ENCODE measurements at places on chromosomes 7 and 10.

DNA sequence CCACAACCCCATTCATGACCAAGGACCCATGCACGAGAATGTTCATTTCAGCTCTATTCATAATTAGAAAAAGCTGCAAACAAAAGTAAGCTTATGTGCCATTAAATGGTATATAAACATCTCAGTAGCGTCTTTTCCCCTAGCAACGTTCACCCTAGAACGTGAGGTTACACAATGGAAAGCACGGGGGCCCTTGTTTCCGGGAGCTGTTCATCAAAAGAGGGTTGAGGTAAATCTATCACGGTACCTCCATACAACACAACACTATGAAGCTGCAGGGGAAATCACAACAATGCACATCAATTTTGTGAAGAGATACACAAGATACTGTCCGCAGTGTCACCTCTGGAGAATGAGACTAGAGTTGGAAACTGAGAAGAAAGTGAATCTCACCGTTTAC lies 80.9 kb upstream of the DDC start:
- DNase-seq = peak; percentile 2

DNA sequence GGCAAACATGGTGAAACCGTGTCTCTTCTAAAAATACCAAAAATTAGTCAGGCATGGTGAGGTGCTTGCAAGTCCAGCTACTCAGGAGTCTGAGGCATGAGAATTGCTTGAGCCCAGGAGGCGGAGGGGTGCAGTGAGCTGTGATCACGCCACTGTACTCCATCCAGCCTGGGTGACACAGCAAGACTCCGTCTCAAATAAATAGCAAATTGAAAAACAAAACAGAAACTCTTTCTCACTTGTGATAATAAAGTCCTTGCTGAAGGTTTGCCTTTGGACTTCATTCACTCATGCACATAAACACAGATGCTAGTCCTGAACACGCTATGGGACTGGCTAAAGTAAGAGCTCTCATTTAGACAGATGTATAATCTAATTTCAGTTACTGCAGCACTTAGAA lies 37.6 kb downstream of the ANK3 start:
- DNase-seq = no peak

- DNase-seq = no peak
These were observed 82.9 kb downstream of the GALNT11 start for GRCh38 chr7:152108359-152108758.

- peak; percentile 71 for DNase-seq
These were observed 122.7 kb downstream of the MAD1L1 start for GRCh38 chr7:2109936-2110609.

- no peak for DNase-seq
These were observed 22.8 kb upstream of the GPR26 start for GRCh38 chr10:123643315-123643714.

DNA sequence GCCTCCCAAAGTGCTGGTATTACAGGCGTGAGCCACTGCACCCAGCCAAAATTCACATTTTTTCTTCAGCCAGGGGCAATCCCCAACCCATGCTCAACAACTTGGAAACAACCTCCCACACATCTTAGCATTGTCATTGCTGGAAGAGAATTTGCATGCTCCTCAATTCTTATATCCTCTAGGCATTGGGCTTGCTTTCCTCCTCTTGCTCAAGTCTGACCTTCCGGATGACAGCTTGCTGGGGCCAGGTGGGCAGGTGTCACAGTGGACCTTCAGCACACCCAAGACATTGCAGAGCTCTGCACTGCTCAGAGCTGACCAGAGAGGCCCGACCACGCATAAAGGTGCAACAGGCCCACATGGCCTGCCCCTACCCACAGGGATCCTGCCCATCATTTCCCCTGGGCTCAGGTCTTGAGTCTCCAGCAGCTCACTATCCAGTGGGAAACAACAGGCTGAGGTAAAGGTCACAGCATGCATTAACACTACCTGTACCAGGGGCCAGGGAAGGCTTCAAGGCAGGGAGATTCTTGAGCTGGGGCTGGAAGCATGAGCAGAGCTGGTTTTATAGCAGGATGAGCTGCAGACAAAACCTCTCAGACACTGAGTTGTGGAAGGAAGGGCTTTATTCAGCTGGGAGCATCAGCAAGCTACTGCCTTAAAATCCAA lies 6.8 kb upstream of the GPR15LG start:
- DNase-seq = no peak

DNA sequence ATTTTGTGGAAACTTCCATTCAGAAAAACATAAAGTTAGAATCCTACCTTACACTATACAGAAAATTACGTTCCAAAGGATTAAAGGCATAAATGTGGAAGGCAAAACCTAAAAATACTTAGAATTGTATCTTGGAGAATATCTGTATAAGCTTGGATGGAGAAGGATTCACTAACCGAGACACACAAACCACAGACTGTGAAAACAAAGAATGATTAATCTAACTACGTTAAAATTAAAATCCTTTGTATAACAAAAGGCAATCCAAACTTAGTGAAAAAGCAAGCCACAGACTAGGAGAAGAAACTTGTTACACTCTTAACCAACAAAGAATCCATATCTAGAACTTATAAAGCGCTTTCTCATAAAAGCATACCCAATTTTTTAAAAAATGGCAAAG lies 678.8 kb downstream of the INHBA start:
- no peak for DNase-seq

GRCh38 chr10:95229724-95230627 lies 35.9 kb downstream of the ACSM6 start:
- DNase-seq = no peak

DNA sequence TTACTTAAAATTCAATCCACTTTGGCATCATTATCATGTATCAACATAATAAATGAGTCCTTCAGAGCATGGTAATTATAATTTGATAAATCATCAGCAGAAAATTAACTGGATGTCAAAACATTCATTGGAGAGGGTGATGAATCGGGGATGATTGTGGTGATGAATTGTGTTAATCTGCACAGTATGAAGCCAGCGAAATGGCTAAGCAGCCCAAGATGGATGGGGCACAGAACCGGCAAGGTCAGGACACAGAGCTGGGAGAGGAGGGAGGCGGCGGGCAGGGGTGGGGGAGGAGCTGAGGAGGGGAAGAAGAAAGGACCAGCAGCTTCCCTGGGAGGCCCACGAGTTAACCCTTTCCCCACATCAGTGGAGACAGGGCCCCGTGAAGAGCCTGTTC lies 536.1 kb downstream of the LRMDA start:
- DNase-seq = no peak

GRCh38 chr10:1942478-1942877 lies 205.2 kb upstream of the ADARB2 start:
- no peak for DNase-seq

DNA sequence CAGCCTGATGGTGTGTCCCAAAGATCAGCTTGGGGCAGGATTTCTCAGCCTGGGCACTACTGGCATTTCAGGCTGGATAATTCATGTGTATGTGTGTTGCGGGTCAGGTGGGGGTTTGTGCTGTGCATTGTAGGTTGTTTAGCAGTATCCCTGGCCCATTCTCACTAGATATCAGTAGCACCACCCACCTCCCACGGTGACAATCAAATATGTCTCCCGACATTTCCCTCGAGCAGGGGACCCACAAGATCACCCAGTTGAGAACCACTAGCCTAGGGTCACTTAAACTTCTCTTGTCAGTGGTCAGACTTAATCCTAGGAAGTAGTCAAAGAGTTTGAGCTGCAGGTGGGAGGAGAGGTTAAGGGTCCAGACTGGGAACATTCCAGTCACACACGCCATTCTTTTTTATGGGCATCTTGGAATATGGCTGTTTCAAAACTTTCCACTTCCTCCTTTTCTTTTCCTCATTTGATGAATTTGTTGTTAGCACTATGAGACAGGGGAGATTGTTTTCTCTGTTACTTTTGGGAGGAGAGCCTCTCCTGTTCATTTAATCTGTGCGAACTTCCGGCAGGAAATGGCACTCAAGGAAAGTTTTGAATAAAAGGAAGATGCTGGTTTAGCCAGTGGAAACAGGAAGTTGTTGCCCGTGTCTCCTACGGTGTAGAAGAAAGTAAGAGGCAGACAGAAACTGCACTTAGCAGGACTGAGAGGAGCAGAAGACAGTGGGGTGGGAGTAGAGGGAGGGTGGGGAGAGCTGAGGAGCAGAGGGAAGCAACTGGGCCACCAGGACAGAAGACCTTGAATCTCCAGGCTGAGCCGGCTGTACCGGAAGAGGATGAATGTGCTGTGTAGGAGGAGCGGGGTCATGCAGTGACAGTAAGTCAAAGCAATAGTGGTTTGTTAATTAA lies 17.6 kb upstream of the EXOC6 start:
- DNase-seq = no peak

DNA sequence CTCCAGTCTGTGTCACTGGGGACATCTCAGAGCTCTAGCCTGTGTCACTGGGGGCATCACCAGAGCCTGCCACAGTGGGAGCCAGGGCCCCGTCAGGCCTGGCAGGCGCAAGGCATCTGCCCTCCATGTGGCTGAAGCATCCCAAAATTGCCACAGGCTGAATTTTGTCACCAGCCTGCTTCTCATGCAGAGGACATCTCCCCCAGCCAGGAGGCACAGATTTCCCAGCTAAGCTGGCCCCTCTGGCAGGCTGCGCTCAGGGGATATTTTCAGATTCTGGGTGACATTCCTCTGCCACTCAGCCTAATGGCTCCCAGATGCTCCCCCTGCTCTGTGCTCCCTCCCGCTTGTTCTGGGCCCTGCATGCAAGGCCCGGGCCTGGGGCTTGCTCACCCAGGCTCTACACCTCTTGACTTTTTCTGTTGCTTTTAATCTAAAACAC lies 64.6 kb downstream of the COL13A1 start:
- no peak for DNase-seq

DNA sequence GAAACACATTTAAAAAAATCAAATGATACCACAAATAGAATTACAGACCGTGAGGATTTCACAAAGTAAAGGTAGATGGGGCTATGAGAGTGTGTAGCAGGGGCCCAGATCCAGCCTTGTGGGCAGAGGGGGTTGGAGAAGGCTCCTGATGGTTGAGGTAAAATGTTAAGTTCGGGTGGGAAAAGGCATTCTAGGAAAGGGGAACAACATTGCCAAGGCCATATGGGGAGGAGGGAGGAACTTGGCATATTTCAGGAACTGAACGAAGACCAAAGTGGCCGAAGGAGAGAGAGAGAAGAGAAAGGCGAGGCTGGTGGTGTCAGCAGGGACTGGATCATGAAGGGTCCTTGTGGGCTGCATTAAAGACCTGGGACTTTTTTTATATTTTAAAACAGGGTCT lies 98.9 kb downstream of the CARD11 start:
- no peak for DNase-seq

- no peak for DNase-seq
These were observed 331.2 kb downstream of the LRRTM3 start for GRCh38 chr10:67257018-67257417.

- no peak for DNase-seq
These were observed 84.0 kb downstream of the UBE3C start for GRCh38 chr7:157222687-157223086.

DNA sequence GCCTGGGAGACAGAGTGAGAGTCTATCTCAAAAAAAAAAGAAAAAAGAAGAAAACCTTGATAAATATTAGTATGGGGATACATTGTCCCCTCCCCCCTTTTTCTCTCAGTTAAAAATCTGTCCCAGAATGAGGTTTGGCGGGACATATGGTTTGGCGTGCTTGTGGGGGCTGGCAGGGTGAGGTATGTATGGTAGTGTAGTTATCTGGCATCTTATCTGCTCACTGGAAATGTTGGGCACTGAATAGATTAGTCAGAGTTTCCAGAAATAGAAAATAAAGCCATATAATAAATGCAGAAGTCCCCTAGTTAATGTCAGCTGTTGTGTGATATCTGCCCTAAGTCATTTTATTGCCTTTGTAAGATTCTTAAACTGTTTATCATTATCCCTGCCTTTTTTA lies 397.5 kb upstream of the GALNT17 start:
- DNase-seq = no peak

DNA sequence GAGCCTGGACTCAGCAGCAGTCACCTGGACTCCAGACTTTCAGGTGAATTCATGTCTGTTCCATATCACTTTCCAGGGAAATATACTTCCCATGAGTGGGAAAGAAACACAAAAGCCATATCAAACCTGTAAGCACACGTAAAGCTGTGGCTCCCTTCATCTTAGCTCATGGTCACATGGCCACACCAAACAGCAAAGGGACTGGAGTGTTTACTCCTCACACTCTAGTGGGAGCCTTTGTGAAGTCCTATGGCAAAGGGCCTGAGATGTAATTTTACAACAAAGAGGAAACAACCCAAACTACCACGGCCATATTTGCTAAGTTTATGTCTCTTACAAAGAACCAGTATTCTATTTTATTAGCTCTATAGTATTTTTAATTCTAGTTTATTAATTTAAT lies 16.3 kb downstream of the SFTPA1 start:
- no peak for DNase-seq

- no peak for DNase-seq
These were observed 852.7 kb upstream of the PHF14 start for GRCh38 chr7:10120936-10121335.

DNA sequence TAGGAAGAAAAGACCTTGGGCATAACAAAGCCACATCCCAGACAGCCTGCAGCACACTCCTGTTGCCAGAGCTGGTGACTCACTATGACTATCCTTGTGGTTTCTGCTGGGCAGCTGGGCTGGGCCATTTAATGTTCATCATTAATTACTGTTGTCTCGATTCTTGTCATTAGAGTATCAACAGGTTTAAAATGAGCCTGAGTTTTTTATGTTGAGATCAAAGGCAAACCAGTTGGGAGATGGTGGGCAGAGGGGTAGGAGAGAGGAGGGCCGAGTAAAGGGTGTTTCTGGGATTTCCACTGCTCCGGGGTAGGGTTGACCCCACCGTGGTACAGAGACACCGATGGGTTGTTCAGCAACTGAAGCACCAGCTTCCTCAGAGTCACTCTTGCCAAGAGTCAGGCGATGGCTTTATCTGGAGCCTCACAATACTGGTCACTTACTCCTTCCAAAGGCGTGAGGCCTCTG lies 128.7 kb upstream of the LYZL1 start:
- no peak for DNase-seq

DNA sequence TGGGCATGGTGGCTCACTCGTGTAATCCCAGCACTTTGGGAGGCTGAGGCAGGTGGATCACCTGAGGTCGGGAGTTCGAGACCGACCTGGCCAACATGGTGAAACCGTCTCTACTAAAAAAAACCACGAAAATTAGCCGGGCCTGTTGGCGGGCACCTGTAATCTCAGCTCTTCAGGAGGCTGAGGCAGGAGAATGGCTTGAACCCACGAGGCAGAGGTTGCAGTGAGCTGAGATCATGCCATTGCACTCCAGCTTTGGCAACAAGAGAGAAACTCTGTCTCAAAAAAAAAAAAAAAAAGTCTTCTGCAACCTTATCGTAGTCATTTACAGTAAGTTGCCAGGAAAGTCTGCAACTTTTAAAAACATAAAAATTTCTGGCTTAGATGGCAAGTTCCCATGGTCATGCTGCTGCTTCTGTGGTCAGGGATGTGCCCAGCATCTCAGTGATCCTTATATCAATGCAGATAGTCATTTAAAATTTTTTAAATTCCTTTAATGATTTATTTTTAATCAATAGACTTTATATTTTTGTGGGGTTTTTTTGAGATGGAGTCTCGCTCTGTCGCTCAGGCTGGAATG lies 15.6 kb downstream of the SUFU start:
- no peak for DNase-seq

DNA sequence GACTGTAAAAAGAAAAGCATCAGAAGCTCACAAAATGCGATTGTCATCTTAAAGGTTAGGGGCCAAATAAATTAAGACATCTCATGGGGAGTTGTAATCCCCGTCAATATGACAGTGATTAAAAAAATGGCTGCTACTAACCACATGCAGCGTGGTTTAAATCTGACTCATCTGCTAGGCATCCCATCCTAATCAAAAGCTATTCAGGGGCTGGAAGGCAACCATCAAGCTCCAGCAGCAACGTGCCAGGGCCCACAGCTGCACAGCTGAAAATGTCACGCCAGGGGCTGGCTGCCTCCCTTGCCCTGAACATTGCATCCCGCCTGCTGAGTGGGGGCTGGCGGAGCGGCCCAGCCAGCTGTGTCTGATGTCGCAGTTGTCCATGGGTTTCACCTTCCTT lies 66.3 kb upstream of the FRMD4A start:
- no peak for DNase-seq
